Choroid plexus epithelial cell (primary cell): ENCODE measurements at places on chromosomes 1 and 21.

- DNase-seq: no peak
Measured at GRCh38 chr1:21244986-21245687, 45.1 kb downstream of the ECE1 start.

DNA sequence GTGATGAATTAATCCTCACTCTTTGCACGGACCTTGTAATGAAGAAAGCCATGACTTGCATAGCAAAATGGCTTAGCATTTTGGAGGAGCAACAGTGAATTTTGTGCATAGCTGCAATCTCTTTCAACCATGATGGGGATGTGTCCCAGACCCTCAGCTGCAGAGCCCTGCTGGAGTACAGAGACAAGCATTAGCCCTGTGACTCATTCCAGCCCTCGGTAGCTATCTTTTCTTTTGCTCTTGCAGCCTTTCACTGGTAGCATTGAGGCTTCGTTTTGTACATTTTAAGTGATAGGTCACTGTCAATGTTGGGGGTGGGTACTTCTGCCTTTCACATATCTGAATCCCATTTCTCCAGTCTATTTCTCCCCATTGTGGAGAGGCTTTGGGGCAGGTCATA lies 58.4 kb downstream of the SLC35F3 start:
- no peak for DNase-seq

DNA sequence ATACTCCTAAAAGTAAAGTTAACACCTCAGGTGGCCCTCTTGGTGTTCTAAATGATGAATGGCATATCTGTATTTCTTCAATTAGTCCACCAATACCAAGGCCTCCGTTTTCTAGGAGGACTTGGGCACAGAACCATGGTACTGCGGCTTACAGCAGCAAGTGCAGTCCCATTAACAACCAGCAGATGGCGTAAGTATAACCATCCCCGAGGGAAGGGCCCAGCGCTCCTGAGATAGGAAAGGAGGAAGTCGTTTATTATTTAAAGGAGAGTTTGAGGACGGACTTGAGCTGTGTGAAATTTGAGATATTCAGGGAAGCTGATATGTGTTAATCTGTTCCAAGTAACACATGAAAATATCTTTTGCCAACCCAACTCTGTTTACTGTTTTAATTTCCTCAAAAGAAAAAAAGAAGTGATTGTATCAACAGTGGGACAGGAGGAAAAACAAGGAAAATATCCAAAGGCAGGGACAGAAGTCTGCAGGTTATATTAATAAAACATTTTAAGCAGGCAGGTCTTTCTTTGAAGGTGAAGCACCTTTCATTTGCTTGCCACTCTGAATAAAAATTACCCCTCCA lies 37.7 kb upstream of the KCNJ15 start:
- DNase-seq: peak; percentile 90

- DNase-seq: no peak
Measured at GRCh38 chr21:28543975-28544374, 448.7 kb downstream of the LTN1 start.

DNA sequence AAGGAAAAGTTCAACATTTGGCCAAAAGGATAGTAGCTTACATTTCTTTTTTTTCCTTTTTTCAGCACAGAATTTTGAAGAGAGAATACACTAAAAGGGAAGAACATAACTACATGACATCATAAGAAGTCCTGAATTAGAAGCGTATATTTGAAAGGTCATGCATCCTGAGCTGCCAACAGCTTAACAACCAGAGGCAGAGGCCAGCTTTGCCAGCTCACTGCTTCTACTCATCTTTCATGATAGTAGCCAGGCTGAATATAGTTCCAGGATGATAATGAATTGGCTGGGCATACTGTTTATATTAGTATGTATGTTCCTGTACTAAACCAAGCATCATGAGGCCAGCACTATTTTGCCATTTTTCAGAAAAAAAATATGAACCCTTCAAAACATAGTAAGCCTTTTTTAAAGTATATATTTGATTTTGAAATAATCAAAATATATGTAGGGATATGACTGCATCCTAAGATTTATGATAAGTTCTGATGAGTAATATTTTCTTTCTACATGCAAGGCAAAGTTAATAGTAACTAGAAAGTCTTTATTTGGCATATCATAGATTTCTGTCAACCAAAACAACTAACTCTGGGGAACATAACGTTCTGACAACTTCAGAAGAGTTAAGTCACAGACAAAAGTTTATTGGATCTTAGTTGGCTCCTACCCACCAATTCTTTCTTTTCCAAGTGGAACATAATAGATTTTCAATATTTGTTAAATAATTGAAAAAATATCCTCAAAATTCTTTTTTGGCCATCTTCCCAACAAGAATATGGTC lies 123.2 kb downstream of the DPYD start:
- DNase-seq: peak; percentile 42

DNA sequence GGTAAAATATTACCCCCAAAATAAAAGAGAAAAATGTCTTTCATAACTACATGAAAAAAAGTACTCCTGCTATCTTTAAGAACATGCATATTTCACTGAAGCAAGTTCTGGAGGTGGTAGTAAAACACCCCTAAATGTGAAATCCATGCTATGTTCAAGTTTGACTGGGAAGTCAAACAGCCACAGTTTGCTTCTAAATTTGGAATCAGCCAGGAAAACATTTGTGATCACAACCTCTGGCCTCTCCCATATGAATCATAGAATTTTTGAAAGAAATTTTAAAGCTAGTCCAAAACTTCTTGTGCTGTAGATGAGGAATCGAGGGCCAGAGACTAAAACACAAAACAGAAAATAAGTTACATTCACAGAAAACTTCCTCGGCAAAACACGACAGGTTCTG lies 6.6 kb downstream of the SORT1 start:
- DNase-seq: peak; percentile 81

DNA sequence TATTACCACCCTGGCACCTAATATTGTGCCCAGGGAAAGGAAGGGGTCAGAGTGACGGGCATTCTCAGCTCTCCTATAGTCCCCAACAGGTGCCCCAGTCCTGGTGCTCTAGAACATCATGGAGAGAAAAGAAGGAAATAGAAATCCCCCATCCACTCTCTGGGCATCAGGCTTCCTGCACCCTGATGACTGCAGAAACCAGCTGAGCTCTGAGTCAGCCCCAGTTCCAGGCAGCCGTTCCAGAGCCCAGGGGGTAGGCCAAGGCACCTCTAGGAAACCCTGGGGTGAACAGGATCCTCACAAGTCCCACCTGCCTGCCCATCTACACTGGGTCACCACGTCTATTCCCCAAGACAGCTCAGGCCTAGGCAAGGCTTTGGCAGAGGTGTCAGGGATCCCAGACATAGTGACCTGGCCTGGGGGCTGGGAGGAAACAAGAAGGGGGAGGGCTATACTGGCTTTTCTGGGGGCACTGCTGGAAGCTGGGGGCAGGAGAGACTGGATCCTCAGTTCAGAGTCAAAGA lies 709 bp downstream of the NECTIN4 start:
- DNase-seq: peak; percentile 71

- DNase-seq: no peak
Measured at GRCh38 chr1:116569776-116570357, 959 bp downstream of the CD58 start.

- no peak for DNase-seq
Measured at GRCh38 chr1:30787266-30787665, 29.7 kb upstream of the LAPTM5 start.

GRCh38 chr21:40284409-40284808 lies 417.2 kb downstream of the PCP4 start:
- DNase-seq: no peak
